ENCODE measurements at places on chromosomes 6 and 20.

DNA sequence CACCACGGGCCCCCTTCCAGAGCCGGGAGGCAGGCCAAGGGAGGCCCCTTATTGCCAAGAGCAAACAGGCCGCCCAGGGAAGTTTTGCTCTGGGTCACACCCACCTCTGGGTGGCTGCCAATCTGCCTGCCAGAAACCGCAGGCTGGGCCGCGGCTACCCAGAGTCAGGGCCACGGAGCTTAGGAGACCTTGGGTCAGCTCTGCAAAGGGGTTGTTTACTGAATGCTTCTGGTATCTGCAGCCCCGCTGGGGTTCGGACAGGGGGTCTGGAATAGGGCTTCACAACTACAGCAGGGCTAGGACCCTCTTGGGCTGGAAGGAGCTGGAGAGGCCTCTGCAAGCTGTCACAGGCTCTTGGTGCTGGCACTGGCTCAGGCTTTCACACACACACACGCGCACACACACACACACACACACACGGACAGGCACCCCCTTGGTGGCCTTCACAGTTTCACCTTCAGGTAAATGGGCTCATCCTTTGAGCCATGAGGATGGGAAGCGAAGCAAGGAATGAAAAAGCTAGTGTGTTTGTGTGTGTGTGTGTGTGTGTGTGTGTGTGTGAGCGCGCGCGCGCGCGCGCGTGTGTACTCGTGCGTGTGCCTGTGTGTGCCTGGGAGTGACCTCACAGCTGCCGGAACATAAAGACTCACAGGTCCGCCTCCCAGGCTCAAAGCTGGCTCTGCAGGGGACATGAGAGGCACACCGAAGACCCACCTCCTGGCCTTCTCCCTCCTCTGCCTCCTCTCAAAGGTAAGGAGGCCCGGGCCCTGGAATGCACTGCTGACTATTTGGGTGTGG lies at the start of gene CCN5:
Gene CCN5, plus strand, starts transcription at position 669 of the 798 bp plus-strand sequence. Its CDS starts 22 bp downstream, at position 691.
- no peak for DNase-seq

- DNase-seq = no peak
Measured at GRCh38 chr6:3417473-3417872, 39.4 kb downstream of the SLC22A23 start.

- peak; percentile 51 for DNase-seq
Measured at GRCh38 chr6:143026696-143027449, 33.8 kb upstream of the AIG1 start.

DNA sequence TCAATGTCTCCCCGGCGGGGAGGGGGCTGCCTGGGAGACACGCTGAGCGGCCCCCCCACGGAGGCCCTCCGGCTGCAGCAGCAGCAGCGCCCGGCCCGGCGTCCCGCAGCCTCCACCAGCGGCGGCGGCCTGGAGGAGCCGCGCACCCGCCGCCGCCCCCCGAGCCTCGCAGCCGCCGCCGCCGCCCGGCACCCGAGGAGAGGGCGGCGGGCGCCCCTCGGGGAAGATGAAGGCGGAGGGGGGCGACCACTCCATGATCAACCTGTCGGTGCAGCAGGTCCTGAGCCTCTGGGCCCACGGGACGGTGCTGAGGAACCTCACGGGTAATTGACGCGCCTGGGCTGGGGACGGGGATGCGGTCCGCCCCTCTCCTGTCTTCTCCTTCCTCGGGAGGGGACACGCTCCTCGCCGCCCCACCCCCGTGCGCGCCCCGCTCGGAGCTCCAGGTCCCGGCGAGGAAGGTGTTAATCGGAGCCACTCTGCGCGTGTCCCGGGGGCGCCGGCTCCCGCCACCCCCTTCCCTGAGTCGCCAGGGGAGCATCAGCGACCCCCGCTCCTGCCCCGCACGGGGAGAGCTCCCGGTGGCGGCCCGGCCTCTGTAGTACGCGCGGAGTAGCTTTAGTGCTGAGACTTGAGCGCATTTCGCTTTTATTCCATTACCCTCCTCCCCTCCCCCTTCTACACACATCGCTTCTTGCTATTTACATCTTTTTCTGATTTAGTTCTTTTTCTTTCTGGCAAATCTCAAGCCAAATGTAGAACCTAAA lies 686 bp downstream of the TMEM170B start:
- peak; percentile 35 for DNase-seq

GRCh38 chr20:35305682-35306556 lies 13.7 kb upstream of the FAM83C start:
- peak; percentile 71 for DNase-seq

GRCh38 chr20:35087791-35088190 lies 4.8 kb downstream of the TRPC4AP start:
- DNase-seq = no peak

GRCh38 chr6:145544514-145544913 lies 190.8 kb downstream of the EPM2A start:
- no peak for DNase-seq

DNA sequence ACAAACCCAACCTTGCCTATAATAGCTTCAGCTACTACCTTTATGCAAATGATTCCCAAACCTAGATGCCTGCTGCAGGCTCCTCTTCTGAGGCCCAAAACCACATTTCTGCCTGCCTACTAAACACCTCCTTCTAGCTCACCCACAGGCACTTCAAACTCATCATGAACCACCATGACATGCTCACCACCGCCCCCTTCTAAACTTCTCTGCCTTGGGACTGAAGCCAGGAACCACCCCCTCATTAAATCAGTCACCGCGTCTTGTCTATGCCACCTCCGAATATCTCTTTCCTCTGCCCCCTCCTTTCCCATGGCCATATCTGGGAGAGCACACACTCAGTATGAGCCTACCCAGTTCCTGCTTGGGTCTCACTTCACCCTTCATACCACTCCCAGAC lies 101.2 kb downstream of the SNAP25 start:
- no peak for DNase-seq

- no peak for DNase-seq
Measured at GRCh38 chr20:54323227-54323734, 115.4 kb downstream of the PFDN4 start.

DNA sequence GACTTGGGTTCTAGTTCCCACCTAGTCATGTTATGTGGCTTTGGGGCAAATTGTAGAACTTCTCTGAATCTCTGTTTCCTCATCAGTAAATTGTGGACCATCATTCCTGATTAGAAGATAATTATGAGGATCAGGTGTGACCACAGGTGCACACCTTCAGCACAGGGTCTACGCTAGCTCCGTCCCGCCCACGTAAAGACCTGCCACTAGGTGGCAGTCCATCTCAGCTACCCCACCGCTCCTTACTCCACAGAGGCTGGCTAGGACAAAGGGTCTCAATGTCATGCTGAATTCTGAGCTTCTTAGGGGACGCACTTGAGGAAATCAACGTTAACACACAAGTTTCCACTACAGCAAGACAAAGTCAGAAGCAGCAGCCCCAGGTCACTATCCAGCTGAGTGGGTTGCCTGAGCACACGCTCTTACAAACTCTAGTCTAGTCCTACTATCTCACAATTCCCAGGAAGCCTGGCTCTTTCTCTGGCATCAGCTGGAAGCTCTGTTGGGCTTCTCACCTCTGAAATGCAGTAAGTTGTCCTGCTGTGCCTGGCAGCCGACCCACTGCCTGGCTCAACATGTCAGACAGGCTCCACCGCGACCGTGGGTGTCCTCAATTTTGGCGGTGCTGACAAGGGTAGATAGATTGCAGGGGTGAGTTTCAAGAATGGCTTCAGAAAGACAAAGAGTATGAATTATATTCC lies 2.0 kb upstream of the PLCG1 start:
- peak; percentile 65 for DNase-seq

- DNase-seq = peak; percentile 34
Measured at GRCh38 chr6:36615018-36615761, 21.0 kb downstream of the SRSF3 start.

DNA sequence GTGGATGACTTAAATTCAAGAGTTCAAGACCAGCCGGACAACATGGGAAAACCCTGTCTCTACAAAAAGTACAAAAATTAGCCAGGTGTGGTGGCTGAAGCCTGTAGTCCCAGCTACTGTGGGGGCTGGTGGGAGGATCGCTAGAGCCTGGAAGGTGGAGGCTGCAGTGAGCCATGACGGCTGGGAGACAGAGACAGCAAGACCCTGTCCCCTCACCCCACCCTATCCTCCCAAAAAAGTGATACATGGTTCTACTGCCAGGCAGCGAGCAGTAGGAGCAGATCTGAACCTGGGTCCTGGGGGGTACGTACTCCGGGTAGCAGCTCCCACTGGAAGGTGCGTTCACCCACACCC lies 2.2 kb downstream of the PSMA7 start:
- DNase-seq = no peak

- no peak for DNase-seq
Measured at GRCh38 chr6:166697113-166697512, 70.1 kb upstream of the RPS6KA2 start.

GRCh38 chr20:57491373-57491772 lies 33.6 kb downstream of the CTCFL start:
- no peak for DNase-seq

GRCh38 chr6:53066077-53066417 lies 843 bp downstream of the FBXO9 start:
- DNase-seq = peak; percentile 40

DNA sequence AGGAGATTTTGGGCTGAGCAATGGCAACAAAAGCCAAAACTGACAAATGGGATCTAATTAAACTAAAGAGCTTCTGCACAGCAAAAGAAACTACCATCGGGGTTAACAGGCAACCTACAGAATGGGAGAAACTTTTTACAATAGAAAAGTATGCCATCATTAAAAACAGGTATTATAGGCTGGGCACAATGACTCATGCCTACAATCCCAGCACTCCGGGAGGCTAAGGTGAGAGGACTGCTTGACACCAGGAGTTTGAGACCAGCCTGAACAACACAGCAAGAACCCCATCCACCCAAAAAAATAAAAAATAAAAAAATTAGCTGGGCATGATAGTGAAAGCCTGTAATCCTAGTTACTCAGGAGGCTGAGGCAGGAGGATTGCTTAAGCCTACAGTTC lies 55.4 kb downstream of the MBOAT1 start:
- no peak for DNase-seq

DNA sequence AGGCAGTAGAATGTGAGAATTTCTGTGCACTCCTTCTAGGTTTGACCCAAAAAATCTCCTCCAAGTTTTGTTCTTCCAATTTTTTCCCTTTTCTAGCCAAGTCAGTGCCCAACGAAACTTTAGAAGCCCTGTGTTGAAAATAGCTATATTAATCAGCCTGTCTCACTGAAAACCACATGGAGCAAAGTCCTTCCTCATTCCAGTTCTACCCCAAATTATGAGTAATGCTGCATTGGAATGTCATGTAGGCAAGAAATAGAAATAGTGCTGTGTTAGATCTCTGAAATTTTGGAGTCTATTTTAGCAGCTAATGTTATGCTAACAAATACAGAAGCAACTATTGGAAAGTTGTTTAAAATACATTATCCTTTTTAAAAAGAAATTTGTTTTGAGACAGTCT lies 725.5 kb downstream of the TBC1D32 start:
- DNase-seq = no peak

- no peak for DNase-seq
Measured at GRCh38 chr20:42544926-42545325, 644.8 kb downstream of the PTPRT start.

- no peak for DNase-seq
Measured at GRCh38 chr6:111642463-111643158, 36.9 kb upstream of the TRAF3IP2 start.

DNA sequence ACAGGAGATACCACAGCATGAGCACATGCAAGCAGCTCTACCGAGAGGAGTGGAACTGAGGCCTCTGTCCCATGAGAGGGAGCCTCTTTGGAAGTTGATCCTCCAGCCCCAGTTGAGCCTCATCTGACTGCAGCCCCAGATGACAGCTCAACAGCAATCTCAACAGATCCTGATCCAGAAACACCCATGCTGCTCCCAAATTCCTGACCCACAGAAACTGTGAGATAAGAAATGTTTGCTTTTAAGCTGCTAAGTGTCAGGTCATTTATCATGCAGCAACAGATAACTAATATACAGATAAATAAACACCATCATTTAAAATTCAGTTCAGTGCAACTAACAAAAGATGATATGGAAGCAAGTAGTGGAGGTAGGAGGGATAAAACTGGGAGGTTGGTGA lies 4.8 kb upstream of the ARFGEF2 start:
- DNase-seq = no peak

DNA sequence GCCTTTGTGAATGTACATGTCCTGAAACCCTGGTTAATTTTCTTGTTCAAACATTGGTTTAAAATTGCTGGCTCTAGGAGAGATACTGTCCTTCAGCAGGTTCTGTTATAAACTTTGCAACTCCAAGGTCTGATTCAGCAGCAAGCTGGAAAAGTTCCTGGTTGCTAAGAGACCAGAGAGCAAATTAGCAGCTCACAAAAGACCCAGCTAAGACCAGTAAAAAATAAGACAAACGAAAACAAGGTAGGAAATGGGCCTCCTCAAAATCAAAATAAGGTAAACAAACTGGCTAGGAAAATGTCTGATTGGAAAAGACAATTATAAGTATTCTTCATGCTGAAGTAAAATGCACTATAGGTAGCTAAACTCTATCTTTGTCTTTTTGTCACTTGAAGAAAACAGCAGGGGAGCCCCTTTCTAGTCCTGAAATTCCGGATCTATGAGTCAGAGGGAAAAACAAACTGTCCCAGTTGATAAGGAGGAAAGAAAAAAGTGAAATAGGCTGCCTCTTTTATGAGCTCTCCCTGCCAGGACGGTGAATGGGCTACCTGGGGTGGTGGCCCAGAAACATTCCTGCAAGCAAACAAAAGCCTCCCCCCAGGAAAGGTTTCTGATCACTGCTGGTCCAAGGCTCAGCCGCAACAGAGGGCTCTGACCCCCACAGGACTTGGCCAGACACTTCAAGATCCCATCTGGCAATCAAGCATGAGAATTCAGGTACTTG lies 41.6 kb downstream of the UNC5CL start:
- no peak for DNase-seq

DNA sequence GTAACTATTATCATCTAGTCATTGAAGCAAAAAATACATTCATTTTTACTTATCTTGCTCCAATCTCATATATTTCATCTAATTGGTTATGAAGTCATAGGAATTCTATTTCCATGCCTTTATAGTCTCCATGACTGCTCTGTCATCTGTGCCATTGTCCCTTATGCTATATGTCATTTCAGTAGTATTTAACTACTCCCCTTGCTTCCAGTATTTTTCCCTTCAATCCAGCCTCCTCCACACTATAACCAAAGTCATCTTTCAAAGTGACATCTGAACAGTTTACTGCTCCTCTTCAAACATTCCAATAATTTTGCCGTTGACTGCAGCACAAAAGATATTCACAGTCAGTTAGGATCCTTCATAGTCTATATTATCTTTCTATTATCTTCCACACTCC lies 216.6 kb upstream of the HS3ST5 start:
- DNase-seq = no peak

GRCh38 chr6:152748843-152749242 lies 1.8 kb upstream of the VIP start:
- no peak for DNase-seq

DNA sequence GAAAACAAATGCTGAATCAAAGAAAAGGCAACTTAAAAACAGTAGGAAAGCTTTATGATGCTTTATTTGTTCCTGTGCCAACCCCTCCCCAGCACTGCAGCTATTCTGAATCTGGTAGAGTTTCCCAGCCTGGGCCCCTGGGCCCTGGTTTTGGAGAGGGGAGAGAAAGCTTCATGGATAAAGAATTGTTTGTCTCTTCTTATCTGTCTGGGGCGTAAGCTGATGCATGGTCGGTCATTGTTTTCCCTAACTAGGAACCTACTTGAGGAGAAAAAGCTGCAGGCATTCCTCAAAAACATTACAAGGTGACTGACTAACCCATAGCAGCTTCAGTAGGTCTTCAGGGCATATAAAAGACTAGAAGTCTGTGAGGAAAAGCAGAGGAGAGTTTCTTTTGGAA lies 758.1 kb upstream of the EPHA7 start:
- DNase-seq = no peak

- no peak for DNase-seq
Measured at GRCh38 chr20:50020288-50020687, 37.5 kb downstream of the SNAI1 start.

Measured in activated CD4-positive, CD25-positive, alpha-beta regulatory T cell treated with anti-CD3 and anti-CD28 coated beads, Interleukin-2, amount 50 U/mL, for 72 hours (primary cell).